ENCODE measurements at places on chromosomes 5 and 9.
A peak's percentile ranks its signal among the peaks of the same experiment; 100 is the strongest.

- no peak for DNase-seq
These were observed 2.7 kb upstream of the PTAR1 start for GRCh38 chr9:69762527-69762926.

DNA sequence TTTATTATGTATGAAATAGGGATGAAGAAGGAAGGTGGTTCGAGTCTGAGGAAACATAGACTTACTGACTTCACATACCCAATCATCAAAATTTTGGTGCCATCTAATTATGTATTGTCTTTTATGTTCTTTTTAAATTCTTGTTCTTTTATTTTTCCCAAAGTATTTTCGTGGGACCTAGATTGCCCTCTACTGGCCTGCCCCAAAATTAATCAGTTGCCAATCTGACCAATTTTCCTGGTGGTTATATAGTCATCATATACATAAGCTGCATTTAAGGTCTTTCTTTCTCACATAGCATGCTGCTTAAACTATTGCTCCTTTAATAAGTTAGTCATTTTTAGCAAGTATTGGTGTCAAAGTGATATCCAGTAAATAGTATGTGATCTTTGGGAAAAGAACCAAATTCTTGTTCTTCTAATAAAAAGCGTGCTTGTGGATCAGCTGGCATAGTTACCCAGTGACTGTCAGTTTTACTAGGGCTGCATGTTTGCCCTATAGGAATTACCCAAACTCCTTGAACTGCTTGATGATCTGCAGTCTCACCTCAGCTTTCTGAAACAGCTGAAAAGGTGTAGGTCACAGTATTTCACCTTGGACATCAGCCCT, 223.5 kb downstream of the SH3GL2 start:
- no peak for DNase-seq

- DNase-seq, result no peak
These were observed 1581.7 kb downstream of the EFNA5 start for GRCh38 chr5:106089073-106089472.

DNA sequence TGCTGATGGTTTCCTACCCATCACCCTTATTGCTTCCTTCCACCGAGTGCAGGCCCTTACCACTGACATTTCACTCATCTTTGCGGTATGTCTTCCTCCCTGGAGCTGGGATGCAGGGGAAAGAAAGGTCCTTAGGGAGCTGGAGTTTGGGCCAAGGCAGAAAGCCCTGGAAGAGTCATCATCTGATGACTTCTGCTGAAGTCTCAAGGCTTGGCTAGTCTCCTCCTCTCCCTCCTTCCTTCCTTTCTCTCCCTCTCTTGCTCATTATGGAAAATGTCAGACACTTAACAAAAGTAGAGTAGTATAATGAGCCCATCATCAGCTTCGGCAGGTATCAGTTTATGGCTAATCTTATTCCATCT, 40.0 kb downstream of the LARP1 start:
- DNase-seq, result no peak

DNA sequence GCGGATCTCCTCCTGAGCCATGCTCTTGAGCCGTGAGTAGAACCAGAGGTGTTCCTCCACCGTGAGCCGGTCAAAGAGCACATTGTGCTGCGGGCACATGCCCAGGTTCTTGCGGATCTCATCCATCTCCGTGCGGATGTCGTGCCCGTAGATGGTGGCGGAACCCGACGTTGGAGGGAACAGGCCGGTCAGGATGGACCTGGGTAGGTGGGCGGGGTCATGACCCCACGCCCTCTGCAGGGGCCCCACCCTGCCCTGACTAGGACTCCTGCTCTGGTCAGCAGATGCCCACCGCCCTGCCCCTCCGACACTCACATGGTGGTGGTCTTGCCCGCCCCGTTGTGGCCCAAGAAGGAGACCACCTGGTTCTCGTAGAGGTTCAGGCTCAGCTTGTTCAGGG, 12.1 kb downstream of the ABCA2 start:
- no peak for DNase-seq

DNA sequence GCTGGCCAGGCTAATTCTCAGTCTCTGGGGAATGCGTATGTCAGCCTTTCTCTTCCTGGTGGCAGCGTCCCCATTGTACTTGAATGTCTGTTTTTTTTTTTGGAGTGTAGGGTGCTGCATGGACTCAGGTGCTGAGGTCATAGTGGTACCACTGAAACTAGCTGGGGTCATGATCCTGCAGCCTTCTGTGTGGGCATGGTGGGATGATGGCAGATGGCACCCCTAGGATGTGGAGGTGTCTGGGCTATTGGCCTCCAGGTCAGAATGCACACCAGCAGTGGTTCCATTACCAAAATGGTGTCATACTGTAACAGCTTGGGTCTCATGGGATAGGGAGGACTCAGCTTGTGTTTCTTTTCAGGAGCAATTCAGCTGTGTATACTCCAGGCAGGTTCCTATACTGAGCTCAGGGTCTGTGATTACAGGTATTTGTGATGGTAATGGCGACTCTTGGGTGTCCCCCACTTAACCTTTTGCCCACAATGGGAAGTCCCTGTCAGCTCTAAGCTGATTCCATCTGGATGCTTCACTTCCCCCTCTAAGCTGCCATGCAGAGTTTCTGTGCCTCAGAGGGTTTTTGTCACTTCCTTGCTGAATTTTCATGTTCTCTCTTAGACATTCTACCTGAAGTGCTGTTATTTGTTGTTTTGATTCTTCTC, 17.9 kb downstream of the HSD17B4 start:
- no peak for DNase-seq

GRCh38 chr5:31412324-31412723, 119.6 kb downstream of the DROSHA start:
- no peak for DNase-seq

DNA sequence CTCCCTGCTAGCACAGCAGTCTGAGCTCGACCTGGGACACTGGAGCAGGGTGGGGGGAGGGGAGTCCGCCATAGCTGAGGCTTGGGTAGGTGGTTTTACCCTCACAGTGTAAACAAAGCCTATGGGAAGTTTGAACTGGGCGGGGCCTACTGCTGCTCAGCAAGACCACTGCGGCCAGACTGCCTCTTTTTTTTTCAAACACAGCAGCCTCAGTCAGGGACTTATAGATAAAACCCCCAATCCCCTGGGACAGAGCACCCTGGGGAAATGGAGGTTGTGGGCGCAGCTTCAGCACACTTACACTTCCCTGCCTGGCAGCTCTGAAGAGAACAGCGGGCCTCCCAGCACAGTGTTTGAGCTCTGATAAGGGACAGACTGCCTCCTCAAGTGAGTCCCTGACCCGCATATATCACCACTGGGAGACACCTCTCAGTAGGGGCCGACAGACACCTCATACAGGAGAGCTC, 151.1 kb upstream of the APC start:
- no peak for DNase-seq

DNA sequence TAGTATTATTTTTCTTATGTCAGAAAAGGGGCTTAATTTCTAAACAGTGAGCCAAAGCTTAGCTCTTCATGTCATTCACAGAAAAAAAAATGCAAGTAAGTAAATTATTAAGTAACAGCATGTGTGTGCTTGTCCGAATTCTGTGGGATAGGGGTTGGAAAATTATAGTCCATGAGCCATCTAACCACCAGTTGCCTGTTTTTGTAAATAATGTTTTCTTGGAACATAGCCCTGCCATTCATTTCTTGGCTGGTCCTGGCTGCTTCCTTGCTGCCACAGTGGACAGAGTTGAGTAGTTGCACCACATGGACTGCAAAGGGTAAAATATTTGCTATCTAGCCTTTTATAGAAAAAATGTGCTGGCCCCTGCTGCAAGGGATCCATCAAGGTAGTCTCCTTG, 513.7 kb upstream of the WWC1 start:
- DNase-seq, result no peak

GRCh38 chr5:160506006-160507004, 84.7 kb downstream of the PTTG1 start:
- DNase-seq, result peak; percentile 48

DNA sequence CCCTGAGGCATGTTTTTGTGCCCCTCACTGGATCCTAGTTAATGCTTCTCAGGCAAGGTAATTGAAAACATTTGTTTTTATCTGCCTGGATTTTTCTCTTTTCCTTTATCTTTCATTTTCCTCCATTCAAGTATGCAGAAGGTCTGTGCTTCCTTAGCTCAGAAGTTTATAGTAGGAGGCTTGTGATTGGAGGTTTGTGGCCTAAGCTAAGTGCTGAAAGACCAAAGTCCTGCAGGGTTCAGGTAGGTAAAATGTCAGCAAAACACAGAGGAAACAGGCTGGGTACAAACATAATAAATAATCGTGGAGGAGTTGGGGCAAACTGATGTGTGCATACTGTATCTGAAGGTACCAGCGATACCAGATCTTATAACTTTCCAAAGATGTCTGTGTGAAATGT, 230.9 kb upstream of the KLF4 start:
- DNase-seq, result no peak

GRCh38 chr9:35110327-35110761, 5.3 kb downstream of the ATOSB start:
- DNase-seq, result no peak

GRCh38 chr5:131491749-131492148, 143.3 kb downstream of the RAPGEF6 start:
- DNase-seq, result no peak

DNA sequence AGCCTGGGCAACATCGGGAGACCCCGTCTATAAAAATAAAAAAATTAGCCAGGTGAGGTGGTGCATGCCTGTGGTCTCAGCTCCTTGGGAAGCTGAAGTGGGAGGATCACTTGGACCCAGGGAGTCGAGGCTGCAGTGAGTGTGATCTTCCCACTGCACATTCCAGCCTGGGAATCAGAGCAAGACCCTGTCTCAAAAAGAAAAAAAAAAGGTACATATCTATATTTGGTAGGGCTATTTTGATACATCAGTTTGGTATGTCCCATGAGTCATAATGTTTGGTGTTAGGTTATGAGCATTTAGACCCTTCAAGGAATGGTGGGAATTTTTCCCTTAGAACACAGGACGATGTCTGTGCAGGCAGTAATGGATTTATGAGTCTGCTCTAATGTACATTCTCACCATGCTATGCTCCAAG, 55.3 kb upstream of the POU4F3 start:
- DNase-seq, result no peak

DNA sequence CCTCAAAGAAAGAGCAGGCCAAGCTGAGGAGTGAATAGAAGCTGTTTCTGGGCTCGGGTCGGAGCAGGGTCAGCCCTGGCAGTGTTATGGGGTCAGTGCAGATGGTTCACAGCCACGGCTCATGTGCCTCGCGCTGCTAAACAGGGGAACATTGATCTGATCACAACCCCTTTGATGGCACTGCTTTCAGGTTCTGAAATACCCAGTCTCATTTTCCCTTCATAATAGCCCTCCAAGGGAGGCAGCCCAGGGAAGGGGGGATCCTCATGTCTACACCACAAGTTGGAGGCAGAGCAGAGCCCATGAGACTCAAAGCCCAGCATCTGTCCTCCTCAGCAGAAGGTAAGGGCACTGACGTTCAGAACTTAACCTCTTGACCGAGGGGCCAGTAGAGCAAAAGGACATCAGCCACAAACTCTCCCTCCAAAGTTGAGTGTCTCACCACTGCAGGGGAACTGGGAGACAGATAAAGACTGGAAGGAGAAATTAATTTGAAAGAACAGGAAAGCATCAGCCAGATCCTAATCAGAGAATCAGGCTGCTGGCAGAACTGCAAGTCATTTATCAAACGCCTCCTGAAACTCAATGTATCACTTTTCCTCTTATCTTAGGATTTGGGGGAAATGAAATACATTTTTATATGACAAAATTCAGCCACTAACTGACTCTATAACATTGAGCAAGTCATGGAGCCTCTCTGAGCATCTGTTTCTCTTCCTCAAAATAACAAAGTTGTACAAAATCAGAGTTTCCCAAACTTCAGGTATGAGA, 110.6 kb downstream of the SH3TC2 start:
- no peak for DNase-seq

DNA sequence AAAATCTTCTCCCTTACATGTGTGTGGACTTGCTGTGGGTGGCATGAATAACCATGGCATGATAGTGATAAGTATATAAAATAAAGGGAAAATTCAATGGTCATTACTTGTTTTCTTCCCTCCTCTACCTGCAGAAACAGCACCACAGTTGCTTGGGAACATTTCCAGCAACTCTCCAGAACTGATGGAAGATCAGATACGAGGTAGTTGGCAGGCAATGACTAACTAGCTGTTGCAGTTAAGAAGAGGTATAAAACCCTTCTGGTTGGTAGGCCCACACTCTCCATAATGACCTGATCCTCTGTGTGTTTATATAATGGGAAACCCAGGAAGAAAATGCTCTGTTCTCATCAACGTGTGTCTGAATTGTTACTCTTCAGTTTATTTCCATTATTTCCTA, 185.9 kb downstream of the SYK start:
- no peak for DNase-seq

DNA sequence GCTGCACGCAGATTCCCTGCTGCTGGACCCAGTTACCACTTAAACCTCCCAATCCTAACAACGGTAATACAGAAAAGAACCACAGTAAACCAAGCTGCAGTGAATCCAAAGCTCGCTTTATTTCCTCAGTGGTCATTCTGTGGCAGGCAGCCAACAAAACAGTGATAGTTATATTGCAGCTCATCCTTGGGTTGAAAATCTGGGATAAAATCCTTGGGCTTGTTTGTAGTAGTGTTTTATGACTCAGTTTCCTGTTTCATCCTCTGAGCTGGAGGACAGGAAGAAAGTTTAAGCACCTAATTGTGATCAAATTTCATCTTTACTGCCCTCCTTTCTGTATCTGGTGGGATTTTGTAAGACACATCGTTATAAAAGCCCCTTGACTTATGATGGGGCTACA, 31.4 kb downstream of the HMGCR start:
- DNase-seq, result no peak

- no peak for DNase-seq
These were observed 8.8 kb upstream of the BRD3 start for GRCh38 chr9:134076644-134077043.

DNA sequence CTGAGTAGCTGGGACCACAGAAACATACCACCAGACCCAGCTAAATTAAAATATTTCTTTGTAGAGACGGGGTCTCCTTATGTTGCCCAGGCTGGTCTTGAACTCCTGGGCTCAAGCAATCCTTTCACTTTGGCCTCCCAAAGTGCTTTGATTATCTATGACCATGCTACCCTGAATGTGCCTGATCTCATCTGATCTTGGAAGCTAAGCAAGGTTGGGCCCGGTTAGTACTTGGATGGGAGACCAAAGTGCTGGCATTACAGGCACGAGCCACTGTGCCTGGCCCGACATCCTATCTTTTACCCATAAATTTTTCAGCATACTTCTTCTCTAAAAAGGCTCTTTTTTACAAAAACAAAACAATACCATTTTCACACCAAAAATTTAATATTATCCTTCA, 137.0 kb upstream of the LRRTM2 start:
- DNase-seq, result no peak

DNA sequence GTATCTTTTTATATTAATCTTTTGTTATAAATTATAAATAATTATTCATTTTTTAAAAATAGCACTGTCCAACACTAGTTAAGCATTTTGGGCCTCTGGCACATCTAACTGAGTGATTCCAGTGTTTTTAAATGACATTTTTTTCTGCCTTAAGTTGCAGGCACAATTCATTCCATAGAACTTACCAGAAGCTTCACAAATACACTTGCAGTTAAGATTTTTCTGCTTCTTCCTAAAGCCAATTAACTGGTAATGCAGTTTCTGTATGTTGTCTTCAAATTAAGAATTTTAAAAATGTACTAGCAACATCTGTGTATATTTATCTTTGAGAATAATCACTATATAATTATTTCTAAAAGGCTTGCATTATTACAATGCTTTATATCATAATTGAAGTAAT, 11.2 kb upstream of the NFIB start:
- no peak for DNase-seq

GRCh38 chr9:130120299-130120587, 52.0 kb upstream of the NCS1 start:
- no peak for DNase-seq

- no peak for DNase-seq
These were observed 17.6 kb downstream of the MEGF9 start for GRCh38 chr9:120696551-120697230.
